ENCODE measurements at places on chromosomes 1 and 21.
A peak's percentile ranks its signal among the peaks of the same experiment; 100 is the strongest.

- no peak for DNase-seq
These were observed 12.5 kb downstream of the TP73 start for GRCh38 chr1:3664700-3665375.

DNA sequence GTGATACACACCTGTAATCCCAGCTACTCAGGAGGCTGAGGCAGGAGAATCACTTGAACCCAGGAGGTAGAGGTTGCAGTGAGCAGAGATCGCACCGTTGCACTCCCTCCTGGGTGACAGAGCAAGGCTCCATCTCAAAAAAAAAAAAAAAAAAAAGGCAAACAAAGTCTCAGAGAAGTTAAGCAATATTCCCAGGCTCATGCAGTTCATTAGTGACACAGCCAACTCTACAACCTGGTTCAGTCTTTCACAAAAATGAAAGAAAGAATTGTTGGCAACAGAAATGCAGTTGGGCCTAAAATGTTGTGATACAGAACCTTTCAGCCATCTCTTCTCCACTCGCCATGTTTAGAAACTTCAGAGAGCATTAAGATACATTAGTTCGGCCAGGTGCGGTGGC, 242.1 kb downstream of the LTN1 start:
- no peak for DNase-seq

DNA sequence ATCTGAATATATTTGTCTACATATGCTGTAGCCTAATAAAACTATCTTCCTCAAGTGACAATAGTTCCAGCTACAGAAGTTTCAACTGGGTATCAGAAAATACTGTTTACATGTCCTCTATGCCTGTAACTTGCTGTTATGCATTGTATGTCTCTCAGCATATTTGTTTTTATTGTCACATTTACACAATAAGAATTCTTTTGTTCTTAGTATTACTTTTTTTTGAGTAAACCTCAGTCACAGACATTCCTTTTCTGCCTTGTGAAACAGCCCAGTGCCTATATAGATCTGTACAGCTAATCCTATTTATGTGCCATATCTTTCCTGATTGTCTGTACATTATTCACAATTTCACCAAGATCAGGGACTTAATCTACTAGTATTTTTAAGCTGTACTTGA, 565.2 kb downstream of the NEGR1 start:
- no peak for DNase-seq

DNA sequence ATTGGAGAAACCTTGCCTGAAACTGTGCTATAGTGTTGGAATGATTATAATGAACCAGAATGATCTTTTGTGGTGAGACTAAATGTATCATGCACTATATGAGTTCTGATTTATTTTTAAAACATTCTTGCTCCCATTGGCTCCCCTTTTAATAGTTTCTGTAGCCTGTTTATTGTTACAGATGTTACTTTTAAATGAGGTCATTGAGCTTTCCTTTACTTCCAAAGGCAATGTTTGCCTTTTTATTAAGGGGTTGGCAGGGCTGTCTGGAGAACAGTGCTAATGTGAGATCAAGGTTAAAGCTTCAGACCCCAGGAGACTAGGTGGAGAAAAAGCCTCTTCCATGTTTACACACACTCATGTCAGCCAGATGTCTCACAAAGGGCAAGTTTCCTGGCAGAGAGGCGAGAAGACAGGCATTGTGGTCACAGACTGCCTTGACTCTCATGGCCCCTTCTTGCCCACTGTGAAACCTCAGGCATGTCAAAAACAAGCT, 120.6 kb upstream of the RAVER2 start:
- DNase-seq: no peak

DNA sequence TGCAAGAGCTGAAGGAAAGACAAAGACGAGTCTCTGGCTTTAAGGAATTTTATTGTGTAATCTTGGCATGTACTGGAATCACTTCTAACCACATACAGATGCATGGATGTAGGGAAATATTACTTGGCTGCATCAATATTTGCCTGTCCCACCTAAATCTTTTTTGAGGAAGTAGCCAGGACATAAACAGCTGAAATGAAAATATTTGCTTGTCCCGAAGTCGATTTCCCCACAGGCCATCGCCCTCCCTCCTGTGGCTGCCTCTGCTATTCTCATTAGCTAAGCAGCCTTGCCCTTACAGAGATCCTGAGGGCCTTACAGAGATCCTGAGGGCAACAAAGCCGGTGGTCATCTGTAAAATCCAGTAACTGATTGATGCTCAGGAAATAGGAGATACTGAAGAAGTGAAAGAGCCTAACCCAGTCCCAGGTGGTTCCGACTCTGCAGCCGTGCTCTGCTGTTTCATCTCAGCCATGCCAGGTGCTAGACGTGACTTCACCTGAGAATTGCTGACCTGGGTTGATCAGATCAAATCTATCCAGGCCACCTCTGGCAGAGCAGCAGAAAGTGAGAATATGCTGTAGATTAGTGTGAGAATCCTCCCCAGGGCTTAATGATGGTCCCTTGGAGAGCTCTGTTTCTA, 25.5 kb downstream of the MAN1C1 start:
- no peak for DNase-seq

GRCh38 chr1:3183411-3183810, 114.4 kb downstream of the PRDM16 start:
- DNase-seq: no peak

DNA sequence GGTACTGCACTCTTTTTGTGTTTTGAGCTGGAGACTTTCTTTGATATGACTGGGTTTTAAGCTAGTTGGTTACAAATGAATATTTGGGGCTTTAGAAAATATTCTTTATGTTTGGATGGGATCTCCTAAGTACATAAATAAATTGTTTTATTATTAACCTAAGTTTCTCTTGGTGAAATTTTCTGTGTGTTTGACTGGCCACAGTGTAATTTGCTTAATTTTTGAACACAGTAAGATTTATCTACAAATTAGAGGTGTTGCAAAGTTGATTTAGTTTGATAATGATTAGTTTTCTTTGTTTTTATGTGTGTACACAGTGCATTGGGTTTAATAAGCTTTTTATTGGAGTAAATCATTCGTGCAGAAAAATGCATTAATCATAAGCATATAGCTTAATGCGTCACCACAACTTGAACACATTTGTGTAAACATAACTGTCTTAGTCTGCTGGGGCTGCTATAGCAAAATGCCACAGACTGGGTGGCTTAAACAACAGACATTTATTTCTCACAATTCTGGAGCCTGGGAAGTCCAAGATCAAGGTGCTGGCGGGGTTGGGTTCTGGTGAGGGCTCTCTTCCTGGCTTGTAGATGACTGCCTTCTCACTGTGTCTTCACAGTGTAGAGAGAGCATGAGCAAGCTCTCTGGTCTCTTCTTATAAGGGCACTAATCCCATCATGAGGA, 17.4 kb upstream of the SLC6A9 start:
- DNase-seq: no peak

DNA sequence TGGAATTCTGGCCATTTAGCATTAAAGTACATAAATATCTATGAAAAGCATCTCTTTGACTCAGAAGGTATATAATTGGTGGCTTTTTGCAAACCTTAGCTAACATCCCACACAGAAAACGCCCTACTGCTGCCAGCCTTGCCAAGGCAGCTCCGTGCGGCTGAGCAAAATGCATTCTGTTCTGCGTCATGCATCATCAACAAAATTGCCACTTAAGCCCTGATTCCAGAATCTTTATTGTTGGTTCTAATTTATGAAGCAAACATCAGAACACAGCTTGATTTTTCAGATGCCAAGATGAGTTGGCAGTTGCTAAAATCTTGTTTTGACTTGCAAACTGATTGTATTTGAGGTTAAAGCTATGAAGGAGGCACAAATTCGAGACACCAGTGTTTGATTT, 314.9 kb upstream of the DEPDC1 start:
- DNase-seq: no peak

DNA sequence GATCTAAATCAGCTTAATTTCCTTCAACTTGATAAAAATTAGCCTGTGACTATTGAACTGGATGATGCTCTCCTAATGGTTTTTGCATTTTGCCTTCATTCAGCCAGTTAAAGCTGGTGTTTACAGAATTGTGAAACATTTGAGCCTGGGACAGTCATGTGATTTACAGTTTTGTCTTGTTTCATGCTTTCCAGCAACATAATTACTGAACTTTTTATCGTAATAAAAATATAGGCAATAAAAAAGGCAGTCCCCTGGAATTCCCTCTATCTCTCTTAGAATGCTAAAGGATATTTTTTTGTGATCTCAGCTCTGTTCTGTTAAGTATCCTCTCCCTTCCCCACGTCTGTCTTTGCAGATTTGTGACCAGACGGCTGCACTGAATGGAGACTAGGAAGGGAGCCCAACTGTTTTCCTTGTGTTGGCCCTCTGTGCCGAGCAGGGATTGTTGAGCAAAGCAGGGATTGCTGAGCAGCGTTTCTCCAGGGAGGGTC, 70.3 kb upstream of the RGL1 start:
- DNase-seq: no peak

- DNase-seq: no peak
These were observed 7.4 kb upstream of the S100A10 start for GRCh38 chr1:152000964-152001630.

- peak; percentile 76 for DNase-seq
These were observed 79.0 kb downstream of the RAVER2 start for GRCh38 chr1:64823691-64824476.

DNA sequence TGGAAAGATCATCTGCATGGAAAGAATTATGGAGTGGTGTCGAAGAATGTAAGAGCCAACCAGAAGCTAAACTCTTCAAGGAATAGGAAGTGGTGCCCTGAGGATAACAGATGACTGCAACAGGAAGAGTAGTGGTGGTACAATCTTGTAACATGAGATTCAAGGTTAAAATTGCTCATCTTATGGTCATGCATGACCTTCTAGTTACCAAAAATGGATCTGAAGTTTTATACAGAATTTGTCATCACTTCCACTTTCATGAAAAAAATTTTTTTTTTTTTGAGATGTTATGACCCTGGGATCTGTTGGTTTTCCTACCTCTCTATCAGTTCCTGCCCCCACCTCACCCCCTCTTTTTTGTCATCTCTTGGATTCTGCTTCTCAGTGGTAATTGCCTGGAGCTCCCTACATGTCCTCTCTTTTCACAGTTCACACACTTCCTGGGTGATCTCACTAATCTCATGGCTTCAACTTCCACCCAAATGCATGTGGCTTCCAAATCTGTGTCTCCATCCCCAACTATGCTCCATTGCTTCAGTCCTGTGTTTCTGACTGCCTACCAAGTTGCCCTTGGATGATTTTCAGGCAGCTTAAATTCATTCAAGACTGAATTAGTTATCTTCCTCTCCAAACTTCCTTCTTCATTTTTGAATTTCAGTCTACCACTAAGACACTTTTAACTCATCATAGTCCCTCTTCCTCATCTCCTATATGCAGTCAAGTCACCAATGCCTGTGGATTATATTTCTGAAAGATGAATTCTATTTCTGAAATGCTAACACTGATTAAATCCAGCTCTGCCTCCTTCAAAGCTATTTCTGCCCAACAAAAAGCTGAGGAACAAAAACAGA, 48.4 kb downstream of the SLAMF6 start:
- DNase-seq: peak; percentile 54

DNA sequence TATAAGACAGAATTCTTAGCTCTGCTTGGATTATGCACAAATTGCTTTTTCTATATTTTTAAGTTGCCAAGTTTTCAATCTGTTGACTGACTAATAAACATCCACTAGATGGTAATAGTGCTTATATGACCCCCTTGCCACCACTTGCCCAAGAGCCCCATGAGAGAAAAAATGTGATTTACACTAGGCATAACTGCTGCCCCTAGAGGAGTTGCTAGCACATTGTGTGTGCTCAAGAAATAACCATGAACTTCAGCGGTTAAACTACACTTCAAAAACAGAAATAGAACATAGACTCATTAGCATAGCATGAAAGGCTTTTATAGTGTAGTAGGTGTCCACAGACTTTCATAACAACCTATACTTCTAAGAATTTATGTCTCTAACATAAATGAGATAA, 61.4 kb downstream of the BRINP3 start:
- no peak for DNase-seq

DNA sequence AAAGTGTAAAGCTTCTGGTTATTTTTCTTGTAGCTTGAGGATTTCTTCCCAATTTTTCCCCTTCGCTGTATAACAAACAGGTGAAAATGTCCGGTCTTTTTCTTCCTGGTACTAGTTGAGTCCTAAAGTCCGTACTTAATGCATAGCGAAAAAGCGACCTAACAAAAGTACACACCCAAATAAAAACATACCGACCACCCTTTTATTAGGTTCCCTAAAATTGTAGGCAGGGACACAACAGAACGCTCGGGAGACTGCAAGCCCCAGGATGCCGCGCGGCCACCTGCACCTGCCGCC, 281 bp upstream of the BTF3L4 start:
- no peak for DNase-seq

DNA sequence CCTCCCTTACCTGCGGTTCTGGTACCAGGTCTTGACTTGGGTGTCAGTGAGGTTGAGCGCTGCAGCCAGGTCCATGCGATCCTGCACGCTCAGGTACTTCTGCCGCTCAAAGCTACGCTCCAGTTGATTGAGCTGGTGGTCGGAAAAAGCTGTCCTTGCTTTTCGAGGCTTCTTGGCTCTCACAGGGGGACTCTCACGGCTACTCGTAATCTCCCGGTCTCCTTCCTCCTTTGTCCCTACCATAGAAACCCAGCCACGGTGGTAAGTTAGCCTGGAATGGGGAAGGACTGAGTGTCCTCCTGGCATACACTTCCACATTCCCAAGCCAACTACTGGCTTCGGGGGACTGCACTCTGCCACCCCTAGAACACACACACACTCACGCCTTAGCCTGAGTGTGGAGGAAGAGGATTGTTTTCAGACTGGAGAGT, 2.6 kb downstream of the BARHL2 start:
- no peak for DNase-seq

DNA sequence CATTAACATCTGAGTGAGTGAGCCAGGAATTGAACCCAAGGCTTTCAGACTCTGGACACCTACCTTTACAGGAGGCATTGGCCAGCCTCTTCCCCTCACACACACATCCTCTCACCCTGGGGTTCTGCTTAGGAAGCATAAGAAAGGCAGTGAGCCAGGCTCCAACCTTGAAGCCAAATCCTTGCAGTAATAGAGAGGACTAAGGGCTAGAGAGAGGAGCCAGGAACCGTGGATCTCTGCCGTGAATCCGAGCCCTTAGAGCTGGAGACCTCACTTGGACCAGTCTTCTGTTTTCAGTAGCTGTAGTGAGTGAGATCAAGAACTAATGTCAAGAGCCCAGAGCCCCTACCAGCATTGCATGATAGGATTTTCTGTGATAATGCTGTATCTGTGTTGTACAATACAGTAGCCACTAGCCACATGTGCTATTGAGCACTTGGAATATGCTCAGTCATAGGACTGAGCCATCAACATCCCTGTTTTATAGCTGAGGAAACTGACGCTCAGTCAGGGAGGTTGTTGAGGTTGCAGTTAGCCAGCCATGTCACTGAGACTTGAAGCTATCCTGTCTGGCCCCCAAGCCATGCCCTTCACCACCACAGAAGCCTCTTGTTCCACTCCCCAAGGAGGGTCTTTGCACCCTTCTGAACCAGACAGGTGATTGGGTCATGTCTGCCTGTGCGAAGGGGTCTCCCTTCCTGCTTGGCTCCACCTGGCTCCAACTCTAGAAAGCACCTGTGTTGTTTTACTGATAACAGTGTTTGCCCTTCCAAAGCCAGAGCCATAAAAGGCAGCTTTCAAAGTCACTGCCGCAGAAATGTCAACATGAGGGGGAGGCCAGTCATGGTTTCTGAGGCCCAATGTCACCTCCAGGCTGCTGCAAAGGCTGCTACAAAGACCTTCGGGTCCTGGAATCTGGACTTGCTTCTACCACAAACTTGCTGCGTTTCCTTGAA, 101.1 kb upstream of the JUN start:
- DNase-seq: no peak

GRCh38 chr1:175576865-175577264, 166.5 kb downstream of the TNR start:
- DNase-seq: no peak

GRCh38 chr1:63033211-63033610, 249.3 kb downstream of the ATG4C start:
- no peak for DNase-seq

All from B cell (primary cell).